ENCODE measurements at places on chromosomes 7 and 10.

GRCh38 chr10:43284341-43284910 lies 17.6 kb upstream of the RASGEF1A start:
- DNase-seq, result no peak

- DNase-seq, result no peak
These were observed 71.2 kb downstream of the ARHGAP21 start for GRCh38 chr10:24652381-24652957.

DNA sequence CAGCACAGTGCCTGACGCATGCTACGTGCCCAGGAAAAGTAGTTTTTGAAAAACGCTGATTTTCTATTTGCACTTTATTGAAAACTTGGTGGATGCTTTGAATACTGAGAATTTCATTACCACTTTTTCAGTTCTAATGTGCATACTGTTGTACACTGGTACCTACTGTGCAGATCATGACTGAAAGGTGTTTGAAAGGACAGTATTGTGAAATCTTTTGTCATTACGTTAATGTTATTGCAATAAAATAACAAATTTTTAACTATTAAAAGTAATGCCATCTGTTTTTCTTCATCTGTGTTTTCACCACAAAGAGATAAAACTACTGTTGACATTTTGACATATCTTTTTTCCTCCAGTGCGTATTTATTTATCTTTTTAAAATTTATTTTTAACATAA lies 42.1 kb downstream of the CNNM2 start:
- no peak for DNase-seq

DNA sequence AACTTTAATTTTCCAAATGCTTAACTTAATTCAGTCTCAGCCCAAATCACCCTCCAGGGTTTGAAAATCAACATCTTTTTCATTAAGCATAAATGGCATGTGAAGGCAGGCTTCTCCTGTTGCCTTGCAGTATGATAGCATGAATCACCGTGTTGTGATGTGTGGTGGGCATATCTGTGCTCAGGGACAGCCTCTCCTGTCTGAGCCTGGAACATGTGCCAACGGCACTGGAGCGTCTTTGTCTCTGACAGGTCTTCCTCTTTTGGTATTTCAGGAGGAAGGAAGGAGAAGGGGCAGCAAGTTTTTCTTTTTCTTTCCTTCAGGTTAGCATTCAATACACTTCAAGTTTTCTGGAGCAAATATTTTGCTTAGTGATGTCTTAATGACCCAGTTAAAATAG lies 57.6 kb downstream of the LRGUK start:
- DNase-seq, result no peak

- DNase-seq, result no peak
These were observed 7.7 kb upstream of the ADGRA1 start for GRCh38 chr10:133079836-133080682.

DNA sequence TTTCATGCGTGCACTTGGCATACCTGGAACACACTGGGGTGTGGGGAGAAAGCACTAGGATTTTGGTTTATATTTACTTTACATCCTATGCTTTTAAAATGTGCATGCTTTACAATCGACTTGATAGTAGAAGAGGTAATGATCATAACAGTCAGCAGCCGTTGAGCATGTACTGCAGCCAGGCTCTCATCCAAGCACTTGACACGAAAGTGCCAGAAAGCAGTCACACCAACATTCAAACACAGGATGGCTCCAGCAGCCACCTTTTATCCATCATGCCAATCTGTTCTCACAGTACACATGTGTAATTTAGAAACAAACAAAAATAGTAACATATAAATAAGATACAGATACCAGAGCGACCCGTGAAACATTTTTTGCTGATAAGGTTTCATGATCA lies 1.2 kb upstream of the FAM241B start:
- DNase-seq, result no peak

GRCh38 chr7:148838905-148839304 lies 45.2 kb downstream of the EZH2 start:
- no peak for DNase-seq

- no peak for DNase-seq
These were observed 308.4 kb downstream of the SKIDA1 start for GRCh38 chr10:21217107-21217506.

DNA sequence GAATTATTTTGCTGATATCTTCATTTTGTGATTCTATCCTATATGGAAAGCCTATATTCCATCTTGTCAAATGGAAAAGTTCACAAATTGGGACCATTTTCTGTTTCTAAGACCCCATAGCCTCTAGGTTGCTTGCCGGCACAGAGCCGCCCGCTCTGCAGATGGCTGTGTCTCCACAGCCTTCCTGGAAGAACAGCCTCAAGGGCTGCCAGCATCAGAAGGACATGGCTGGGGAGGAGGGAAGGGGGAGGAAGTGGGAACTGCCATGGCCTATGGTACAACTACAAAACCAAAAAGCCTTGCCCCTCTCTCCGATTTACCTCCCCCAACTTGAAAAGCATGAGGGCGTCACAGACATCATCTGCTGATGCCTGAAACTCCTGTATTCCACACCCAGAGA lies 75.9 kb downstream of the LANCL2 start:
- no peak for DNase-seq

GRCh38 chr7:28767356-28767755 lies 190.8 kb downstream of the TRIL start:
- no peak for DNase-seq

GRCh38 chr7:12434012-12434642 lies 30.5 kb upstream of the VWDE start:
- no peak for DNase-seq

GRCh38 chr10:5573968-5574641 lies 49.3 kb downstream of the CALML3 start:
- no peak for DNase-seq

DNA sequence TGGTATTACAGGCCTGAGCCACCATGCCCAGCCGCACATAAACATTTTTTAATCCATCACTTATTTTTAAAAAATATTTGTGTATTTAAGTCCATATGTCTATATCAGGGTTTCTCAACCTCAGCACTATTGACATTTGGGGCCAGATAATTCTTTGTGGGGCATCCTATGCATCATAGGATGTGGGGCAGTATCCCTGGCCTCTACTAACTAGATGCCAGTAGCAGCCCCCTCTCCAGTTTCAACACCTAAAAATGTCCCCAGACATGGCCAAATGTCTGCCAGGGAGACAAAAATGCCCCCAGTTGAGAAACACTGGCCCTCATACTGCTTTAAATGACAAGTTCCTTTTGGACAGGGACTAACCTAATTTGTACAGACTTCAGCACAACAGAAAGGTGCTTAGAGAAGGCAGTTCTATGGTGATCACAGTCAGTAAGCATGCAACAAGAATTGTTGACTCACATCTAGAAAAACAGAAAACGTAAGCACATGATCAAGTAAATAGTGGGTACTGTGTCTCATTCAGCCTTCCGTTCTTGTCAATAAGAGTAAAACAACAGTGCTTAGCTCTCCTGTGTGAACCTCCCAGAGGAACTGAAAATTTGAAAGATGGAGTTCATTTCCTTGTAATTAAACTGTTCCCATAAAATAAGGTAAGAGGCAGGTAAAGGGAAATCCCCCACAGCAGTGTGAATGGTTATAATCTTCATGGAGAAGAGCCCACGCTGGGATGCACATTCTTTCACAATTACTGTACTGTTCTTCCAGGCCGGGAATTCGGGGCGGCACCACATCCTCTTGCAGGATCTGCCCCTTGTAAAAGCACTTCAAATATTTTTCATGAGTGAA lies 17.3 kb upstream of the ADRB1 start:
- DNase-seq, result no peak

DNA sequence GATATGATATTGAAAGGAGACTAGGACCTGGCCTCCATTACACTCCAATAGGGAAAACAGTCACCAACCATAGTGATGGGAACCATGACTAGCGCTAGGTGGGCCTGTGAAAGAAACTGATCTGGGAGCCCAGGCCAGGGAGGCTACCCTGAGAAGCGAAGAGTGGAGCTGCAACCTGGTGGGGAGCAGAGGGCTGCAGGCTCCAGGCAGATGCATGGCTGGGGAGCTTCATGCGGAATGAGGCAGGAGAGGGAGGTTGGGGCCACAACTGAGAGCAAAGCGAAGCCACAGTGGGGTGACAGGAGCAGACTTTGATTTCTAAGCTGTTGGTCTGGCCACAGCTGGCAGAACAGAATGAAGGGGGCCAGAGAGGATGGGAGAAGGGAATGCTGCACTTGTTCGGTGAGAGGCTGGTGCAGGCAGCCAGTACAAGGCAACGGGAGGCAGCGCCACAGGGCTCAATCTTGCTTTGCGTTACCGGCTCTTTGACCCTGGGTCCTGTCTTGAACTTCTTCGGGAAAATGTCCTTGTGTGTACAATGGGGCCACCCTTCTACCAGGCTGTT lies 88.4 kb downstream of the TACC2 start:
- no peak for DNase-seq

DNA sequence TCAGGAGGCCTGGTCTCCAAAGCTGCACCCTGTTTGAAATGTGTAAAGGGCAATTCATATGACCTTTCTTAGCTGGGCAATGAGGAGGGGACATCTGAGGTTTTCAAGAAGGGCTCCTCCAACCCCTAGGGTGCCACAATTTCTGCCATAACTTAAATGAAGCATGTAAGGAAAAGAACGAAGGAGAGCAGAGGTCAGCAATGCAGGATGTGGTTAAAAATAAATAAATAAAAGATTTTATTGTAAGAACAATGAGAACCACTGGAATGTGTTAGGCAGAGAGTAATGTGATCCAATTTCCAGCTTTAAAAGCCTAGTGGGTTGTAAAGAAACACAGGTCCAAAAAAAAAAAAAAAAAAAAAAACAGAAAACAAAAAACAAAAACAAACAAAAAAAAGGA lies 673.1 kb downstream of the TNS3 start:
- DNase-seq, result no peak

DNA sequence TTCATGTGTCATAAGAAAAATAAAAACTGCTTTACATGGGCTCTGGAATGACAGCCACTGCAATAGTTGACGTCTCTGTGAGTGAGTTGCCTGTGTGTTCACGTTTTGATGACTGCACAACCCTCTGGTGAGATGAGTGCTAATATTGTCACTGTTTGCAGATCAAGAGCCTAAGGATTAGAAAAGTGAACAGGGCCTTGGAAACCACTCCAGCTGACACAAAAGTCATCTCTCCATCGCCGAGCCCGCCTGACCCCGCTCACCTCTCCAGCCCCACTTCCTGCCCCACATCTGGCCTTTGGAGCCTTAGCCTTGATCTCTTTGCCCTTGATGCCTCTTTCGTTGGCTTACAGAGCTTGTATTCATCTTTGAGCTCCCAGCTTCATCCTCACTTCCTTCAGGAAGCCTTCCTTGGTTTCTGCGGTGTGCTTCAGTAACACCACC lies 351.7 kb downstream of the TCERG1L start:
- DNase-seq, result no peak

DNA sequence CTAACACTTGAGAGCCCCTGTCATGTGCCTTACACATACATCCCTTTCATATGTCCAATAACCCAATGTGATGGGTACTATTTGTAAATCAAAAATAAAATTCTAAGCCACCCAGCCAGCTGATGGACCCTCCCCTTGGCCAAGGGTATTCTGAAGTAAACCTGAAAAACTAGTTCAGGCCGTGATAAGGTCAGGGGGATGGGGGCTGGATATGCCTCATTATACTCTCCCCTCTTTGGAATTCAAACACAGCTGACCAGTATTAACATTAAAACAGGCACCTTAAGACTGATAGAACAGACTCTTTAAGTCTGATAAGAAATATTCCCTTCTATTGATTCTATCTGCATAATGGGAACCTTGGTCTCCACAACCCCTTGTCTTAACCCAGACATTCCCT lies 51.9 kb downstream of the SLC16A9 start:
- DNase-seq, result no peak

DNA sequence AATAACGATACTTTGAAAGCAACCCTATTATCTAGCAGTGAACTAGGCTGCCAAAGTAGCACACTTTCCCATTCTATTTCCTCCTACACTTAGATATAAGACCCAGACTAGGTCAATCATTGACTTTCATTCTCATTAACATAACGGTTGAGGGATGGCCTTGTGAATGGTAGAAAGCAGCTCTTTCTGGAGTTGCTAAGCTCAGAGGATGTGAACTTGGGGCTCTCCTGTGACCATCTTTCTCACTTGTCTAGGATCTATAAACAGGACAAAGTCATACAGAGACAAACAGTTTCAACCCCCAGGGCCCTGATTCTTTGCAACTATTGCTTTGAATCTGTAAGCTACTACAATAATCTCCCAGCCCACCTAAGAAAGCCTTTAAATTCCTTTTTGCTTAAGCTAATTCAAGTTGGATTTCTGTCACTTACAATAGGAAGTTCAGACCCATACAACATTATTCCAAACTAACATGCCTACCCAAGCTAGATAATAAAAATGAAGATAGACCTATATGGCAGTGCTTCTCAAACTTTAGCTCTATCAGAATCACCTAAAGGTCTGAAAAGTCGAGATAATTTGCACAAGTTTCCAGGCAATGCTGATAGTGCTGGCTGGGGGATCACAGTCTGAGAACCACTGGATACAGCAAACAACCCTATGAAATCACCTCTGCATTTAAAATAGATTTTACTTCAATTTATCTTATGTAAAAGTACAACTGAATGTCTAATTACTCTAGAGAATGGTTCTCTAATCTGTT lies 16.7 kb downstream of the P4HA1 start:
- DNase-seq, result no peak

DNA sequence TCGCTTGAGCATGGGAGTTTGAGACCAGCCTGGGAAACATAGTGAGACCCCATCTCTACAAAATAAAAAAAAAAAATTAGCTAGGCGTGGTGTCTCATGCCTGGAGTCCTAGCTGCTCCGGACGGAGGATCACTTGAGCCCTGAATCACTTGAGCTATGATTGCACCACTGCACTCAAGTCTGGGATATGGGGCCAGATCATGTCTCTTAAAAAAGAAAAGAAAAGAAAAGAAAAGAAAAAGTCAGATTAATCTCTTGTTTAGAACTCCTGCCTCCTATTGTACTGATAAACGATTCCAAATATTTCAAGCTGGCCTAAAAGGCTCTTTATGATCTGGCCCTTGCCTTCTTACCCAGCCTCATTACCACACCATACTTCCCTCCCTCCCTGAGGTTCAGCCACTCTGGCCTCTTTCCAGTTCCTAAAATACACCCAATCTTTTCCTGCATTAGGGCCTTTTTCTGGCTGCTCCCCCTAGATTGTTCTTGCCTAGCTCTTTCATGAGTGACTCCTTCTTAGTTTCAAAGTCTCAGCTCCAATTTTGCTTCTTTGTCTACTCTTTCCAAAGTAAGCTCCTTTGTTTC lies 41.7 kb downstream of the VCL start:
- DNase-seq, result no peak

DNA sequence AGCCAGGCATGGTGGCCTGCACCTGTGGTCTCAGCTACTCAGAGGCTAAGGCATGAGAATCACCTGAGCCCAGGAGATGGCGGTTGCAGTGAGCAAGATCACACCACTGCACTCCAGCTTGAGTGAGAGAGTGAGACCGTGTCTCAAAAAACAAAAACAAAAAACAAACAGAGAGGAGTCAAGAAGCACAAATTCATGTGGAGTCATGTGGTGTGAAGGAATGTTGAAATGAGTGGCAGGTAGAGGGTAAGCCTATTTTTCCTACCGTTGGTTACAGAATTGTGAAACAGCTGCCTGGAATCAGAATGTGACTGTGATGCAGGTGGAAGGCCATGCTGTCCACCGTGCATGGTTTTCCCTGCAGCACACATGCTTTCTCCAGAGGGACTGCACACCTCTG lies 23.7 kb upstream of the NUB1 start:
- DNase-seq, result no peak

Data from stimulated activated CD4-positive, alpha-beta T cell treated with anti-CD3 and anti-CD28 coated beads, Interleukin-4, amount 100 ng/mL, for 48 hours (primary cell).